ENCODE measurements at places on chromosomes 3 and 15. TPM values are rescaled to one million over a fixed set of nuclear protein-coding genes. Genes with fewer than 3 reads are reported as not detected.

- no peak for DNase-seq
These were observed 174.2 kb downstream of the NR1D2 start for GRCh38 chr3:24119321-24119751.

- DNase-seq, result no peak
These were observed 209.7 kb downstream of the WDR72 start for GRCh38 chr15:53549697-53550305.

GRCh38 chr15:67009576-67010569 lies 55.5 kb upstream of the SMAD3 start:
- no peak for DNase-seq

- no peak for DNase-seq
These were observed 2.4 kb downstream of the CYP11A1 start for GRCh38 chr15:74364936-74365597.

- DNase-seq, result no peak
These were observed 364.9 kb downstream of the NR2F2 start for GRCh38 chr15:96695426-96695825.

Gene C3orf22
- polyA plus RNA-seq, result not detected

Gene PLA2G4E
- not detected for polyA plus RNA-seq

DNA sequence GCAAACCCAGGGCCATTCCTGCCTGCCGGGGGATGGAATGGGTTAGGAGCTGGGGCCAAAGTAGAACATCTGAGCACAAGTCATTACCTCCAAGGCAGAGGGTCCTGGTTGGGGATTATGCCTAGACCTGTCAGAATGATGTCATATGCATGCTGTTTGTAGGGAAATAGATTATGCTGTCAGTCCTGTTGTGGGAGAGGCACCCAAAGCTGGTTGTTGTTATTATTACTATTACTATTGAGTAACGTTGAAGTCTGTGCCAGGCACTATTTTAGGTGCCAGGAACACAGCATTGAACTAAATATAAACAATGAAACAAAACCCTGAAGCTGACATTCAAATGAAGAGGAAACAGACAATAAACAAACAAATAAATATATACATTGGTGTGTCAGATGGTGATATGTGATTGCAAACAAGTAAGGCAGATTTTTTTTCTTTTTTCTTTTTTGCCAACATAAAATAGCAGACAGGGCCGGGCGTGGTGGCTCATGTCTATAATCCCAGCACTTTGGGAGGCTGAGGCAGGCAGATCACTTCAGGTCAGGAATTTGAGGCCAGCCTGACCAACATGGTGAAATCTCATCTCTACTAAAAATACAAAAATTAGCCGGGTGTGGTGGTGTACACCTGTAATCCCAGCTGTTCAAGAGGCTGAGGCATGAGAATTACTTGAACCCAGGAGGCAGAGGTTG lies 2.0 kb downstream of the P4HTM start:
- DNase-seq, result no peak

GRCh38 chr15:73368301-73369136 lies at the start of gene HCN4:
Gene HCN4, minus strand, starts transcription at chr15:73368958. Its CDS starts 688 bp downstream, at chr15:73368270.
- no peak for DNase-seq

- DNase-seq, result no peak
These were observed 1.6 kb downstream of the FRMD4B start for GRCh38 chr3:69384326-69384725.

Gene BCHE
- polyA plus RNA-seq, result 12.8 TPM

DNA sequence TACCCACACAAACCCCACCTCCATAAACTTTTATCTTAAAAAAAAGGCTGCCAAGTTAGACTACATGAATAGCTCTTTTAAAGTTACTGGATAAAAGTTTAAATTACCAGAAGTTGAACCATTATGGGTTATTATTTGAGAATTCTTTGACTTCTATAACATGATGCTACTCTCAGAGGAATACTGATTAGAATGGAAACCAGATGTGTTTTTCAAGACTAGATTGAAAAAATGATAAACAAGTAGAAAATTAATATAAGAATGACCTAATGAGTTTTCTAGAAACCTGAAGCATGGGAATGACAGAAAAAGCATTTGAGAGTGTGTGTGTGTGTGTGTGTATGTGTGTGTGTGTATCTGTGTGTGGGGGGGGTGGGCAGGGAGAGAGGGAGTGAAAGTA lies 12.4 kb upstream of the FGF7 start:
- DNase-seq, result no peak

DNA sequence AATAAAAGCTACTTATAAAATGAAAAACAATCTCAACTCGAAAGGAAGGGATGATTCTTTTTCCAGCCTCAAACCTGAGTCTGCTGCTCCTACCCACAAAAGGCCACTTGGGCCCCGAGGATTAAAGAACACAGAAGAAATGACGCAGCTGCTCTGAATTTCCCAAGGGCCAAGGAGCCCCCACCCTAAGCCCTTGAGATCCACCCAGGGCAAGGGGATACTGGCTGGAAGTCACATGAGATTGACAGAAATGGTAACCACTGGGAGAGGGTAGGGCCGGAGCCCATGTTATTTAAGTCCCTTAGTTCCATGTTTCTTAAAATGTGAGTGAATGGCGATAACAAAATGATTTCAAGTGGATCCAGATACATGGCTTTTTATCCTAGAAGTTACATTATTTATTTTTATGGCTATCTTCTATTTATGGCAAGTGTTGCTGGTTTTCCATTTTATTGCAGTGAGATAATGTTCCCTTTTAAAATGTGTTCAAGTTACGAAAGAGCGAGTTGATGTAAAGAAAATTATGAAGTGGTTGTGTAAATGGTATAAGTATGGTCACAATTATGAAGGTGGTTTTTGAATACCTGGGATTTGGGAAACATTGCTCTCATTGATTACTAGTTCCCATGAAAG lies 16.8 kb downstream of the IGDCC4 start:
- no peak for DNase-seq

DNA sequence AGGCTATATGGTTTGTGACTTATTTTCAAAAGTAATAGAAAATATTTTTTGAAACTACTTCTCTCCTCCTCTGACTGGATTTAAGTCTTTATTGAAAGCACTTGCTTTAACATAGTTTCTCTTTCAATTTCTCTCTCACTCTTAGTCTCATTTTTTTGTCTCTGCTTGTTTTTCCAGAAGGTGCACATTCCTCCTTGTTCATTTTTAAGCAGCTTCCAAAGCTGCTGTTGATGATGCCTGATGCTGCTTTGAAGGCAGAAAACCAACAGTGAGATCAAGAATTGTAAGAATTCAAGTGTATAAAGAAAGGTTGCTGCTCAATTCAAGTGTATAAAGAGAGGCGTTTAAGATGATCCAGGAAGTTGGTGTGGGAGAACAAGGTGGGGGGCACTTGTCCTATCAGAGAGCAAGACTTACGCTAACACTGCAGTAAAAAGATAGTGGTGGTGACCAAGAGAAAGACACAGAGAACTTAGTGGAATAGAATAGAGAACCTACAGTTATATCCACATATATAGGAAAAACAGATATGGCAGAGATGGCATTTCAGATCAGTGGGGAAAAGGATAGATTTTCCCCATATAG lies 12.1 kb downstream of the NR2C2 start:
- no peak for DNase-seq

Gene CSPG4
- 8.4 TPM for polyA plus RNA-seq

DNA sequence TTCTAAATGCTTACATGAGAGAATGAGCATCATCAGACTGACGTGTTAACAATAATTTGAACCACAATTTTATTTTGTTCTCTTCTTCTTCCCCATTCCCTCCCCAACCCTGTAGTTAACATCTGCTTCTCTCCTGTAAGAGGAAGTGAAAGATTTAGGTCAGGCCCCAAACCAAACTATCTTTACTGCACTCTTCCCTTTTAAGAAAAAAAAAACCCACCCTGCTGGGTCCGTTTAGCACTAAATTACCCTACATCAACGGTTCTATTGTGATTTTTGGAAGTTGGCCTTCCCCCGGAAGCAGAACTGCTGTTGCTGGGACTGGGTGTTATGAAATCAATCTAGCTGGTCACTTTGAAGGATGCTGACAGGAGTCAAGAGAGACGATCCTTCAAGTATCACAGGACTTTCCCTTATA lies 49.4 kb downstream of the NFKBIZ start:
- DNase-seq, result no peak

DNA sequence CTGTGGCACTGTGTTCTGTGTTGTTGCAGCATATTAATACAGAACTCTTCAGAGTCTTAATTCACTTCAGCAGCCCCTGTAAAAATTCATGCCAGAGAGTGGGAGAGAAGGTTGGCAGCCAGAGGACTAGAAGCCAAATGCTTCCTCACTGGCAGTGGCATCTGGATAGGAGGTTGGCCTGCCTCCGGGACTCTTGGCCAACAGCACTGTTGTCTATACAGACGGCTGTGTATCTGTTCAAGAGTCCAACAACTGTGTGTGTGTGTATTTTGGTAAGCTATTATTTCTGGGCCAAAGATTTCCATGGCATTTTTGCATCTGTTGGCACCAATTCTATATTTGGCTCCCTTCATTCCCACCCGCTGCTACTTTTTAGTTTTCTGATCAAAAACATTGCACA lies 156.0 kb upstream of the SOX2 start:
- no peak for DNase-seq

GRCh38 chr3:28645149-28645548 lies 296.5 kb upstream of the AZI2 start:
- DNase-seq, result no peak

DNA sequence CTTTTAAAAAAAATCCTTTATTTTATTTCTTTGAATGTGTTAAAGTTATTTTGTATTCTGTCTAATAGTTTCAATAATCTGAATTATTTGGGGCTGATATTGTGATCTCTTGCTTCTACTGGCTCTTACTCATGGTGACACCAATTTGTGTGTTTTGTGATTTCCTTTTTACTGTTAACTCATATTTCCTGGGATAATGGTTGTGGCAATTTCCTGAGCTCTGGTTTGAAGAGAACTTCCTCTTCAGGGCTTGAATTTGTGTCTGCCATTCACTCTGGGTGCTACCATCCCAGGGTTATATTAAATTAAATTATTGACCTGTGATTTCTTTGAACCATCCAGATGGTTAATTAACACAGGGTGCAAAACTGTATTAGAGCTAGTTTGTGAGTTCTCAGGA lies 60.4 kb upstream of the RNF7 start:
- DNase-seq, result no peak

Gene AGBL1
- 0.06 TPM for polyA plus RNA-seq

DNA sequence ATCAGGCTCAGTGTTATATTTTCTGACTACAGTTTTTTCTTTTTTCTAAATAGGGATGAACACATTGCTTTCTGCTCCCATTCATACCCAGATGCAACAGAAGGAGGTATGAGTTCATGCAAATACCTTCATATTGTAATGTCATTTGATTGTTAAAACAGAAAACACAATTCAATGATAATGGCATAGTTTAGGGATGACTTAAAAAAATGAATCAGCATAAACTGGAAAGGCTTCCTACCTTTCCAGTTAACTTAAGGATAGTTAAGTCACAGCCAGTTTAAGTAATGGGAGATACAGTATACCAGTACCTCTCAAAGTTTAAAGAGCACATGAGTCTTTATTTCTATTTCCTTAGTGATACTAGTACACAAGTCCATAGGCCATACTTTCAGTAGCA lies 24.9 kb downstream of the KNL1 start:
- no peak for DNase-seq

- no peak for DNase-seq
These were observed 23.3 kb downstream of the LRRC2 start for GRCh38 chr3:46542801-46543201.

DNA sequence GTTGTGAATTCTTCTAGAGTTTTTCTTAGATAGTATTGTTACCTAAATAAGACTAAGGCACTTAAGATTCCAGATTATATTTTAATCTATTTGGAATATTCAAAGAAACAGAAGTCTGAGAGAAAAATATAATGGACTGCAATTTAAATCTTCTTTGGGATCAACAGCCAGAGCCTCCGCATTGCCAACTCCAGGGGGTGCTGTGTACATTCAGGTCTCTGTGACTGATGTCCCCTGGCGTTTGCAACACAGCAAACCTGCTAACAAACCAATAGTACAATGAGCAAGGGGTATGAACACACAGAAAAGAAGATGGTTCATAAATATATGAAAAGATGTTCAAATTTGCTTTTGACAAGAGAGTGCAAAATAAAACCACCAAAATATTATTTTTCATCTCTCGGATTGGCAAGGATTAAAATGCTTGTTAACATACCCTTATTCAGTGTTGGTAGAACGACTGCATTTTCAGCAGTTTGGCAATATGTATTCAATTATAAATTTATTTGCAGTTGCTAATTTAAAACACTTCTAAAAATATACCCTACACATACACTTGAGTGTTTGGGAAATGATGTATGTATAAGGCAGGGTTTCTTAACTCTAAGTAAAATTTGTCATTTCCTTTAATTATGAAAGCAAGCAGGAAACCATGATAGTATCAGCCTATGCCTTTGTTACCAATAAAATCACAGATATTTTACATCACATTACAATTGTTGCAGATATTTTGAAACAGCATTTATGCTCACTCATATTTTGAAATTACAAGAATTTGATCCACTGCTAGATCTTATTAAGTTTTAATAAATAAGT lies 16.1 kb upstream of the TM4SF1 start:
- no peak for DNase-seq

Gene ISL2
- not detected for polyA plus RNA-seq

- no peak for DNase-seq
These were observed 5.1 kb downstream of the LSAMP start for GRCh38 chr3:116440196-116440595.

Gene HEMK1
- 23.8 TPM for polyA plus RNA-seq

DNA sequence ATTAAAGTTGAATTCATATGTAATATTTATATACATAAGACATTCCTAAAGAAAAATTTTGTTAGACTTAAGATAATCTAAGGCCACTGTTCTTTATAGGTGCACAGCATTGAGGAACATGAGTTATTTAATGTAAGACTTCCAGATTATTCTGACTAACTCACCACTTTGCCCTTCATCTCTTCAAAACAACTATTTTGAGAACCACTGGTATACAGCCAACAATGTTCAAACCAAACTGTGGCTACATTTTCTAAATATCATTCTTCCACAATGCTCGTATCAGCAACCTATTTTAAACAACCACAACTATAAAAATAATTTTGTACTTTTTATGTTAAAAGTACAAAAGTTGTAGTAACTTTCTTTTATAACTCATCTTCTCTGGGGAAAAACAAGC lies 199.8 kb upstream of the ALCAM start:
- no peak for DNase-seq

DNA sequence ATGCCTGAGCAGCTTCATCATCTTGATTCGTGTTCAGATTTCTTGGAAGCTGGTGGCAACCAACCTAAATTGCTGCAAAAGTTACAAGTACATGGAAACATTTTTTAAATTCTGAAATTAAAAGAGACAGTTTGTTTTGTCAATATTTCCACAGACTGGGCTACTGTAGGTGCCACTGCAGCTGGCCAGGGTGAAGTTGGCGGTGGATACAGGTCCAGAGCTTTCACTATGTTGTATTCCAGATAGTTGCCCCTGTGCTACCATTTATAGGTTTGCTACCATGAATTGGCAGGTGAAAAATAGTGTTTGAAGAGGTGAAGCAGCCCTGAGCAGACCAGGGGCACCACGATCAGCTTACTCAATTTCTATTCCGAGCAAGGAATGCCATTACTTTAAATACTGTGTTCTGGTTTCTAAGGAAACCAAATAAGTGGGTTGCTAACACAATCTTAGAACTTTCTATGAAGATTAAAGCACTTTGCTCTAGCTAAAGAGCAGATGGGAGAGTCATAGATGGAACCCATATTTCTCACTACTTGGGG lies 21.2 kb upstream of the SHC4 start:
- no peak for DNase-seq

GRCh38 chr15:85825719-85826118 lies 31.0 kb upstream of the KLHL25 start:
- no peak for DNase-seq

Measured in right renal pelvis (tissue), 4 donors.